Memory B cell (primary cell): ENCODE measurements at places on chromosomes 1 and 21.
A peak's percentile ranks its signal among the peaks of the same experiment; 100 is the strongest.

- DNase-seq, result no peak
Observed at GRCh38 chr21:41307219-41307618, 9.4 kb upstream of the FAM3B start.

DNA sequence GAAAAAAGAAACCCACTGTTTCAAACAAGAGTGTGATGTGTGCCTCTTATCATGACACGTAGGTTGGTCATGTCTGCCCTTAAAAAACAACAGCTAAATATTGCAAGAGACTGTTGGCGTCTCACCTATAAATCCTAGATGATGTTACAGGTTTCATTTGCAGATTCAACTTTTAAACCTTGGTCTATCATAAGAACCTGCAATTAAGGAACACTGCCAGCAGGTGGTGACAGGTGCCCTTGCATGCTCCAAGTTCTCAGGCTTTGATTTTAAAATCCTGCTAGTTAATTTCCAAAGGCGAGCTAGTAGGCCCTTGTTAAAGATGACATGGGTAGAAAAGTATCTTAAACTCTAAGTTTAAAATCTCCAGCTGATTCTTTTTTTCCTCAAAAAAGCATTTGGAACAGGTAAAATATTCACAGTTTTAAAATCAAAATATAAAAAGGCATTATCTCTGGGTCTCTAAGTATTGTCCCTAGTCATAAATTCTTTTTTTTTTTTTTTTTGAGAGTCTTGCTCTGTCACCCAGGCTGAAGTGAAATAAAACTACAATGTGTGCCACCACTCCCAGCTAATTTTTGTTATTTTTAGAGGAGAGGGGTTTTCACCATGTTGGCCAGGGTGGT lies 39.1 kb downstream of the CLSTN1 start:
- peak; percentile 60 for DNase-seq

DNA sequence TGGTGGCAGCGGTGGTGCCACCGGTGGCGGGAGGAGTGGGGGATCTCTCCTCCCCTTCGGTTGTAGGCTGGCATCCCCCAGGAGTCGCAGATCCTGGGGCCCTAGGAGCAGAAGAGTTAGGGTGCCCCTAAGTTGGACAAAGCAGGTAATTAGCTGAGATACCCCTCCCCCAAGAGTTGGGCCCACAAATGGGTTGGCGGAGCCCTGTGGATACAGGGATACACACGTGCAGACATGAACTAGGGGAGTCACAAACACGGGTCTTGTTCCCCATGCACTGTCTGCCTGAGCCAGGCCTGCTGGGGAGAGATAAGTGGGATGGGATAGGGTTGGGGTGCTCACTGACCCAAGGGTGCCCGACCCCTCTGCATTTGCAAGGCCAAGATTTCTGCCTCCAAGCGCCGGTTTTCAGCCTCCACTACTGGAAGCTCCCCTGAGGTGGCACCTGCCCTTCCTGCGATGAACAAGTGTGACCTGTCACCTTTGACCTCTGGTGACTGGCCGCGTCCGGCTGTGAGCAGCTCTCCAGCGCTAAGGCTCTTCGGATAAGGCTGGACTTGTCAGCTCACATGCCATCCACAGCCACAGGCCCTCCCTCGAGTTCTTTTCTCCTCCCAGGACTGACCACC lies 1.8 kb downstream of the CCDC17 start:
- DNase-seq, result no peak

GRCh38 chr1:68497358-68497698 lies 446 bp upstream of the DEPDC1 start:
- DNase-seq, result no peak

DNA sequence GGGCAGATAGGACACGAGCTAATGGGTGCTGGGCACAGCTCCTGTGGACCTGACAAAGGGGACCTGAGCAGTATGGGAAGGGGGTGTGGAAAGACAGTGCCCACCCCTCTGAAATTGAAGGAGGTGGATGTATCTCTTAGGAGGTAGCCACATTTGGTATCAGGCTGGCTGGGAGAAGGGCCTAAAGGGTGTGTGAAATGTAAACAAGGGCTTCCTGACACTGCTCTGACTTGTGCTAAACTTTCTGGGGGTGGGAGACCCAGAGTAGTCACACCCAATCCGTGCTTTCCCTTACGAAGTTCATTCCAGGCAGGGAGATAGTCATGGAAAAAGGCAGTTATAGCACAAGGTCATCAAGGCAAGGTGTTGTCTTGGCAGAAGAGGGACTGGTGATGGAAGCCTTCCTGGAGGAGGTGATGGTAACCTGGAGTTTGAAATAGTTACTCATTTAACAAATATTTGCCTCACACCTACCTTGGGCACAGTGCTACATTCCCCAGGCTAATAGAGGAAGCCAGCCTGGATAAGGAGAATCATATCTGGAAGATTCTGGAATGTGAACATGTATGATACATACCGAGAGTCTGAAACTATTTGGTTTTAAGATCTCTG lies 5.3 kb upstream of the CCDC24 start:
- no peak for DNase-seq

GRCh38 chr1:226611301-226611700 lies 62.7 kb downstream of the STUM start:
- DNase-seq, result no peak

GRCh38 chr1:14654554-14654953 lies 56.1 kb downstream of the KAZN start:
- no peak for DNase-seq

- no peak for DNase-seq
Observed at GRCh38 chr1:43975249-43975961, 645 bp downstream of the ATP6V0B start.

DNA sequence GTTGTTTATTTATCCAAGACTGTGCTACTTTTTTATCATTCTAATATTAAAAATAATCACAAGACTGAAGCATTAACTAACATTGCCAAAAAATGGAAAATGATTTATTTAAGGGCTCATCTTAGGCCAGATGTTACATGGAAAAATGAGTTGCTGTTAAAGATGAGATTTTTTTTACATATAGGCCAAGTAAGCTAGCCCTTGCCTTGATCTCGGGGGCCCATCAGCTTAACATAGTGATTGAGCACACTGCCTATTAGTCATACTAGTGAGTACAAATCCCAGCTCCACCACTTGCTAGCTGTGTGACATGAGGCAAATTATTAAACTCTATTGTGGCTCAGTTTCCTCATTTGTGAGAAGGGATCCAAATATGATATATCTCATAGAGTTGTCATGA lies 275.9 kb upstream of the SNX7 start:
- DNase-seq, result no peak

GRCh38 chr1:90773812-90774211 lies 56.7 kb upstream of the BARHL2 start:
- DNase-seq, result no peak

DNA sequence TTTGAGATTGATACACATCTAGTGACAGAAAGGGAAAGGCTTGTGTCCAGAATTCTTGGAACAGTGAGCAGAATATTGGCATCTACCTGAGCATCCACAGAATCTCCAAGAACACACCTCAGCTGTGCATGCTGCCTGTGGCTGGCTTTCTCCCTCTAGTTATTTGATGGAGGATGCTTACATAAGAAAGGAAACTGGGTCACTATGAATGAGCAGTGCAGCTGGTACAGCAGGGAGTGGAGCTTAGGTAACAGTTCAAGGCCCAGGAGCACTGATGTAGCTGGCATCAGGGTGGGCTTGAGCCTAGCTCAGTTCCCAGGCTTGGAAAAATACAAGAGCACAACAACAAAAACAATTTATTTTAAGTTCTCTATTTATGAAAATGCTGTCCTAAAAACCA lies 26.3 kb downstream of the RGS8 start:
- DNase-seq, result no peak

GRCh38 chr1:86965012-86965826 lies 50.8 kb downstream of the HS2ST1 start:
- peak; percentile 4 for DNase-seq

DNA sequence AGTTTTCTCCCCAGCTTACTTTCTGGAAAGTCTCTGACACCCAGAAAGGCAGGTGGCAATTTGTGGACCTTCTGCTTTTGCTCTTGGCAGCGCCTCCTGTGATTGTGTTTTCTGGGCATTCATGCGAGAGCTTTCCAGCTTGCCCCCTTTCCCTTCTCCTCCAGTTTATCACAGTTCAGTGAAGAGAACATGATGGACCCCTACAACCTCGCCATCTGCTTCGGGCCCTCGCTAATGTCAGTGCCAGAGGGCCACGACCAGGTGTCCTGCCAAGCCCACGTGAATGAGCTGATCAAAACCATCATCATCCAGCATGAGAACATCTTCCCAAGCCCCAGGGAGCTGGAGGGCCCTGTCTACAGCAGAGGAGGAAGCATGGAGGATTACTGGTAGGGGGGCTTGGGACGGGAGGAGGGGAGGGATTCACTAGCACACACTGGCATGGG lies 24.3 kb upstream of the IKBKE start:
- no peak for DNase-seq

DNA sequence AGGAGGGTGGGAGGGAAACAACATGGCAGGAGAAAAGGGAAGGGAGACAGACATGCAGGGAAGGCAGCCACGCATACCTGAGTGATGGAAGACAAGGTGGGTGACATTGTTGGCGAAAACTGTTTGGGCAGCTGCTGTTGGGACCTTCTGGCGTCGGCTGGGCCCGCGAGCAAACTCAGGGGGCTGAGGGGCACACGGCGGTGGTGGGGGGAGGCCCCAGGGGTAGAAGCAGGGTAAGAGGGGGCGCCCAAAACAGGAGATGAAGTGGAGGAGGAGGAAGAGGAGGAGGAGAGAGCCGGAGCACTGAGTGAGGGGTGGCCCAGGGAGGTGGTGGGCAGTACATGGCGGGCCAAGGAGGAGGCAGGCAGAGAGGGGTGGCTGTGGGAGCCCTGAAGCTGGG lies 4.7 kb upstream of the DENND4B start:
- no peak for DNase-seq

GRCh38 chr1:208085655-208086515 lies 158.3 kb downstream of the PLXNA2 start:
- DNase-seq, result no peak

GRCh38 chr1:25650289-25650576 lies 33.6 kb downstream of the MAN1C1 start:
- DNase-seq, result no peak

- DNase-seq, result no peak
Observed at GRCh38 chr1:78665809-78666208, 16.2 kb downstream of the IFI44 start.

DNA sequence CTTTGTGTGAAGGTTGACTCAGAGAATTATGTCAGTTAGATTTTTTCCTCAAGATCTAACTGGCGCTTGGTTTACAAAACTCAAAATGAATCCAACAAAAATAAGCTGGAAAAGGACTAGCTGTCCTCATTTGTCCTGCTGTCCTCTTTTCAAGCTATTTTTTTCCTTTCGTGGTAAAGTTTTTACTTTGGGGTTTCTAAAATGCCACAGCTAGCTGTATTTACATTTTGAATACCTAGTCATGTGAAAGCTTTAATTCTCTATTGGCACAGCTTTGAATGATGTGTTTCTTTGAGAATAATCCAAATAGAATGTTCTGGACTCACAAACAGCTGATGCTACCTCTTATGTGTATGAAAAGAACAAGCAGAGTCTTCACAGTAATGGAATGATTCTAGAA lies 673.6 kb upstream of the NR5A2 start:
- DNase-seq, result no peak

GRCh38 chr1:245686006-245686405 lies 531.2 kb downstream of the KIF26B start:
- no peak for DNase-seq

- no peak for DNase-seq
Observed at GRCh38 chr1:63924600-63924999, 150.8 kb downstream of the ROR1 start.

DNA sequence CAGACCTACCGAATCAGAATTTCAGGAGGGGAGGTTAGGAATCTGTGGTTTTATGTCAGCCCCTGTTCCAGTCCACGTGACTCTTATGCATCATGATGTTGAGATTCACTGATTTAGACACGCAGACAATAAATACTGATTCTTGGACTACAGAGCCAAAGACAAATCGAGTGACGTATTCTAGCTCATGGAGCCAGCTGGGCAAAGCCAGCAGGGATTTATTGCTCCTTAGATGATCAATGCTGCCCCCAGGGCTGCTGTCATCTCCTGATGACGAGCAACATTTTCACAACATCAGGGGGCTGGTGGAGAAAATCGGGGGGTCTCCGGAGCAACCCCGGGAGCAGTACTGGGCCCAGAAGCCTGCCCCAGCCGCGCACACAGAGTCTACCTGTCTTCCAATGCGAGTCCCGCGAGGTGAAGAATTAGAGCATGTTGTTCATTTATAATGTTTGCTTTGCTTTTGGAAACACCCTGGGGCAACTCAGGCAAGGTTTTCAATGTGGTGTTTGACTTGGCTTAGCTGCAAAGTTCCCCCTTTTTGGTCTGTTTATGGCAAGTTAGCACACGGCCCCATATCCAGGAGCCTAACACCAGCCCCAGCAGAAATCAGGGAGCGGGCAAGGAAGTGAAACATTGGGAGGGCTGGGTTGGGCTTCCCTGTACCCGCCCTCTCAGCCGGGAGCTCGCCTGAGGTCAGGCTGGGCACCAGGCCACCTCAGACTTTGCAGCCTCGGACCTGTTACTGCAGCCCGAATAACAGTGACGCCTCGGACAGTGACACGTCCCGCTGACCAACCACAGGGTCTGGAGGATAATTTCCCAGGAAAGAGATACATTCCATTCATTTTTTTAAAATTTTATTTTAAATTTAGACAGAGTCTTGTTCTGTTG lies 19.9 kb upstream of the CLDN14 start:
- no peak for DNase-seq

DNA sequence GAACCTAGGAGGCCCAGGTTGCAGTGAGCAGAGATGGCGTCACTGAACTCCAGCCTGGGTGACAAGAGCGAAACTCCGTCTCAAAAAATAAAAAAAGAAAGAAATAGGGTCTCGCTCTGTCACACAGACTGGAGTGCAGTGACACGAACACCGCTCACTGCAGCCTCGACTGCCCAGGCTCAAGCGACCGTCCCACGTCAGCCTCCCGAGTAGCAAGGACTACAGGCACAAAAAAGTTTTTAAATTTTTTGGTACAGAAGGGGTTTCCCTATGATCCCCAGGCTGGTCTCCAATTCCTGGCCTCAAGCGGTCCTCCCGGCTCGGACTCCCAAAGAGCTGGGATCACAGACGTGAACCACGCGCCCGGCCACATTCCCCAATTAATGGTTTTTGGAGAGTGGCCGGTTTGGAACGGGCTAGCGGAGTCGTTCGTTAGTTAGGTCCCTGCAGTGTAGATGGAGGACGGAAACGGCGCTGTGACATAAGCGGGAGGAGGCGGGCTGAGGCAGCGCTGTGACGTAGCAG lies 611 bp upstream of the GUK1 start:
- no peak for DNase-seq
